Activated CD4-positive, alpha-beta T cell treated with anti-CD3 and anti-CD28 coated beads for 1 hour (primary cell): ENCODE measurements at places on chromosomes 1 and 21.

DNA sequence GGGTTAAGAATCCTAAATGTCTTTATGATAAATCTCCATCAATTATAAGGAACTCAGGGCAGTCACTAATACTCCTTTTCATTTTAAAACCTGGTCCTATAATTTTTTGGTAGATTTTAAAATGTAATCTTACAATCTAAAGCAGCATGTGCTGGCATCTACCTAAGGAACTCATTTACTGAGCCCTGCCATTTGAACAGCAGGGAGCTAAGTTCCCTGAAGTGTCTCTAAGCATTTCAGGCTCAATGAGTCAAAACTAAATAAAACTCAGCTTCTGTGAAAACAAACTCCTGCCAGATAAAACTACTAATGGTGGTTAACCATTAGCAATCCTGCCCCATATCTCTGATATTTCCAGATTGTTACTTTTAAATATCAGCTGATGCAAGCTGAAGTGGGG lies 1371.8 kb upstream of the PRMT6 start:
- no peak for DNase-seq

- DNase-seq, result no peak
These were observed 66.5 kb downstream of the PEX14 start for GRCh38 chr1:10541286-10541685.

DNA sequence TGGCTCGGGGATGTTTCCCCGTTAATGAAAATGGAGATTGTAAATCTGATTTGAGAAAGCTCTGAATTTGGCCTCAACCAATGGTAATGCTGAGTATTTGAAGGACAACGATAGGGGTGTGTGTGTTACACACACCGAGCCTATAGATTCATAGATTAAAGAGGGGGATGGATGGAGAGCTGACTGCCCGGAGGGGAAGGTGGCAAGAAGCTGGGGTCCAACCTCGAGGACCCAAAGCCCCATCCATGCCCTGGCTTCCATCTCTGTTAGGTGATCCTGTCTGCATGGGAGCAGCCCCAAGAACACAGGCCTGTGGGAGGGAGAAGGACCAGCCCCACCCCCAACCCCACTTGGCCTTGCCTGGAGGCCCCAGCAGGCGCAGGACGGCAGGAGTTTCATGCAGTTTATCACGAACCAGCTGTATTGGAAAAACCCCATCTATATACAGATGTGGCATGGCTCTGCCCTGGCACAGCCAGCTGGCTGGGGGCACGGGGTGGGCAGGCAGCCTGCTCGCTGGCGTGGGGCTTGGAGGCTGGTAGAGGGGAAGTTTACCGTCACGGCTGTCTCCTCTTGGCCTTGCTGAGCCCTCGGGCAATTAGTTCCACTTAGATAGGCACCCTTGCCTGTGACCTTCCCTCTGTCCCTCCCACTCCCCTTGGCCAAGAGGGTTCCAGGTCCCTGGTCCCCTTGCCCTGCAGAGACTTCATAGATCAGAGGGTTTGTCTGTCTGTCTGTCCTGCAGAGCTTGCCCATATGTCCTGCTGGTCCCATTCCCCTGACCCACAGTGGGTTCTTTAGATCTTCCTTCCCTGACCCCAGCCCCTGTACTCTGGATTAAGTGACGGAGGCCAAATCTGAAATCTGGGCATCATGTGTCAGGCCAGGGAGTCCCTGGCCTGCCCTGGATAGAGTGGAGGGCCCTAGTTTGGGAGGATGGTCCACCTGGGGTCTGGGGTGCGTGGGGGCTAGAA lies 3.0 kb downstream of the HSPB7 start:
- DNase-seq, result no peak

DNA sequence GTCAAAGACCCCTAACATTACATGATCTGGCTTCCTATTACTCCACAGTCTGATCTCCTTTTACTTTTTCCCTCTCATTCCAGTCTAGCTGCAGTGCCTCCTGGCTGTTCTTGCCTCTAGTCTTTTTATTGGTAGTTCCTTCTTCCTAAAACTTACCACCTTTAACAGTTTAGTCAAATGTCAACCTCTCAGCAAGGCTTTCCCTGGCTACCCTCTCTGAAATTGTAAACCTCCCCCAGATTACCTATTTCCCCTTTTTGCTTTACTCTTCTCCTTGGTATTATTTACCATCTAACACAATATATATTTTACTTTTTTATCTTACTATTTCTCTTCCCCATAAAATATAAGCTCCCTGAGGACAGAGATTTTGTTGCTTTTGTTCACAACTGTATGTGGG lies 129.6 kb downstream of the CLEC20A start:
- DNase-seq, result no peak

- DNase-seq, result no peak
These were observed 40.2 kb upstream of the WASF2 start for GRCh38 chr1:27530192-27530591.
